ENCODE measurements at places on chromosomes 1 and 21.
A peak's percentile ranks its signal among the peaks of the same experiment; 100 is the strongest.

DNA sequence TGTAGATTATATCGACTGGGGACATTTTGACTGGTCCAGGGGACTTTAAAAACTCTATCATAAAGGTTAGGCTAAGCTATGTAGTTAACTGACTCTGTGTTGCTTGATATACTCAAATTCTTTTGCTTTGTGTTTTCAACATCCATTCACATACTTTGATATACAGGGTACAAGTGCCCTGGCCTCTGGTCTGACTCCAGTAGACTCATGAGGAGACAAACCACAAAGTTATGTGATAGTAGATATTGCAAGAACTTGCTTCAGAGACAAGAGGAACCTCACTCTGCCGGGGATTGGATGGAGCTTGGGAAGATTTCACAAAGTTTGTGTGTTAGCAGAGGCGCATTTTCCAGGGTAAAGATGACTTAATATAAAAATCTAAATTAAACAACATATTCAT lies 1.3 kb downstream of the GORAB start:
- peak; percentile 46 for DNase-seq

GRCh38 chr1:151147132-151147503 lies 687 bp upstream of the SEMA6C start:
- DNase-seq, result no peak

DNA sequence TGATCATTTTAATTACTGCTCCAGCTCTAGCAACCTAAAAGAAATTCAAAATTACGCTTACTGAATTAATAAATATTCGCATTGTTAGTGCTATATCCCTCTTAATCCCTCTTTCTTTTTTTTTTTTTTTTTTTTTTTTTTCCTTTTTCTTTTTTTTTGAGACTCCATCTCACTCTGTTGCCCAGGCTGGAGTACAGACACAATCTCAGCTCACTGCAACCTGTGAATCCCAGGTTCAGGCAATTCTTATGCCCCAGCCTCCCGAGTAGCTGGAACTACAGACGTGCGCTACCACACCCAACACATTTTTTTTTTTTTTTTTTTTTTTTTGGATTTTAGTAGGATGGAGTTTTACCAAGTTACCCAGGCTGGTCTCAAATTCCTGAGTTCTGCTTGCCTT lies 157.1 kb downstream of the KCNT2 start:
- no peak for DNase-seq

DNA sequence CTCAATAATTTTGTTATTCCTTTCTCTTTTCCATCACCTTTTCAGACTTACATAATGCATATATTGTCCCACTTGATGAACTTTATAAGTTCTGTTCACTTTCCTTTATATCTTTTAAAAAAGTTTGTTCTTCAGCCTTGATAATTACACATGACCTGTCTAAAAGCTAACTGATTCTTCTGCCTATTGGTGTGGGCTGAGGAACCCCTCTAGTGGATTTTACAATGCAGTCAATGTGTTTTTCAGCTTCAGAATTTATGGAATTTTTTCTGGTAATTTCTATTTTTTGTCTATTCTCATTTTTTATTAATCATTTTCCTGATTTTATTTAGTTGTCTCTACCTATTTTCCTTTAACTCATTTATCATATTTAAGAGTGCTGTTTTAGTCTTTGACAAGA lies 7.5 kb downstream of the MNDA start:
- no peak for DNase-seq

DNA sequence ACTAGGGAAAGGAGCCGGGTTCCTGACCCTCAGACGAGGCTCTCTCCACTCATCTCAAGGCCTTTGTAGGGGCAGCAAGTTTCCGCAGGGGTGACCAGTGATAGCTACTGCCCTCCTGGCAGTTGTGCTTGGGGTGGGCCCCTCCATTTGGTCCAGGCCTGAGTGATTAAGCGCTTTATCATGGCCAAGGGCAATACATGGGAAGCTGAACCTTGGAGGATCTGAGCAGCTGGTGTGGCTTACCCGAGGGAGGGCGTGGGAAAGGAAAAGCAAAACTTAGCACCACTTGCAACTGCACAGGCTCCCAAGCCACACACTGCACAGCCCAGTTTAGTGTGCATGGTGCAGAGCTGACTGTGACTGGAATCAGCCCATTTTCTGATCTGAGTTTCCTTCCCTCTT lies 47.8 kb downstream of the GADD45A start:
- DNase-seq, result peak; percentile 32

DNA sequence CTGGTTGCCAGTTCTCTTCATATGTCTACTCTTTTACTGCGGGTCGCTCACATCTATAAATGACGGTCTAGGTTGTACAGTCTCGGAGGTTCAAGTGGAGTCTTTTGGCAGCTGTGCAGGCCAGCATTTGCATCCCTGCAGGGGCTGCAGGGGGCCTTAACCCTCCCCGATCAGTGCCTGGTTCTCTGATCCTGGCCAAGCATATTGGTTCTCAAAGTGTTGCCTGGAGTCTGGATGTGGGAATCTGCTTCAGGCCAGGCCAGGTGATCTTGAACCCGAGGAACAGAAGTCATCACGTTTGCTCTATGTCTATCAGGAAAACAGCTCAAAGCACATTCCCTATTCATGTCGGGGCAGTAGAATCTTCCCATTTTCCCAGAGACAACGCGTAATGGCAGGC lies 21.8 kb downstream of the B3GALT5 start:
- DNase-seq, result no peak

Data from NB4 (cell line).